IPS DF 19.7 (cell line): ENCODE measurements at places on chromosomes 2 and 18.

GRCh38 chr18:75106746-75107145 lies 102.2 kb downstream of the PTGR3 start:
- no peak for DNase-seq

- DNase-seq = no peak
Measured at GRCh38 chr2:54572262-54572635, 116.1 kb downstream of the SPTBN1 start.

DNA sequence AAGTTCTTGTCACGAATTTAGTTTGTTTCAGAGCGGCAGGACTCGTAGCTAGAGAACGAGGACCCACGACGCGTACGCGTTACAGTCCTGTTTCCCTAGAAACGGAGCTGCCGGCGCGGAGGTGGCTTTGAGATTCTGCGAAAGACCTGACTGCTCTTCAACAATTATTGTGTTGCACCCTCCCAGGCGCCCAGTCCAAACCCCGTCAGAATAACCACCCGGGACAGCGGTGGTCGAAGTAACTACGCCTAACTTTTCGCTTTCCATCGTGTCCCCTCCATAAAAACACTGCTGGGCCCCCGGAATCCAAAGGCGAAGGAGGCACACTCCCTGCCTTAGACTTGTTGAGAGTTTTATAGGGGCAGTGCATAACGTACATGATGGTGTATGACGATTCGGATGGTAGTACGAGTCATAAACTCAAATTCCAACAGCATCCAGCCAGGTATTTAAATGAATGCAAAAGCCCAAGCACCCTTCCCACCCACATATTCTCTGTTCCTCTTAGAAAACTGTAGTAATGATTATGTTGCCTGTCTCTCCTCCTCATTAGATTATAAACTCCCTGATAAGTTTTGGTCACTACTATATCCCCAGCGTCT lies 651 bp upstream of the STAM2 start:
- peak; percentile 60 for DNase-seq

DNA sequence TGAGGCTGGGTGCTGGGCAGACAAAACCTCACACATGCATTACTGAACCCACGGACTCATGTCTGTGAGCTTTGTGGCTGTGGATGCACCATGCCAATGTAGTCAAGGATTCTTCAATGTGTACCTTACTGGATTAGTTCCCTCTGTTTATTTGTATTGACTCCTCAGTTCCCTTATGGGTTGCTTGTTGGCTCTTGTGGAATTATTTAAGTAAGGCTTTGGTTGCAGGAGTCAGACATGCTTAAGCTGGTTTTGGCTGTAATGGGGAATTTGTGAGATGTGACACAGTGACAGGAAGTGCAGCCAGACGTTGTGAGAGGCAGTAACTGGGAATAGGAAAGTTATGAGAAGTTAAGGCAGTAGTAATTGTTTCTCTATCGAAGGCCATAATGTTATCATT lies 13.6 kb upstream of the IL1RN start:
- DNase-seq = no peak

DNA sequence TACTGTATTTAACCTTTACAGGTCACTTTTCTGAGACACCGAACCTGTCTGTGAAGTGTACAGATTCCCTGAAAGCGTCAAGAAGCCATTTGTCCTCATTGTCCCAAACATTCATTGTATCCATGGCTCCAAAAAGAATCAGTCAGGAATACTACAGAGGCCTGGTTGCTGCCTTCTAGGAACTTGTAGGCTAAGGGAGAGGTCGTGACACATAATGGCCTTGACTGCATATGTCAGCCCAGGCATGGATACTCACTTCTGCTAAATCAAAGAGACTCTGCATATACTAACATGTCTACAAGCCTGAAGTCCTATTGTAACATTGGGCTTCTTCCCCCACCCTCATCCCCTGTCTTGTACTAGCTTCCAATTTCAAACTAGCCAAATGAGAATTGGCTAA lies 40.2 kb downstream of the ONECUT2 start:
- no peak for DNase-seq

DNA sequence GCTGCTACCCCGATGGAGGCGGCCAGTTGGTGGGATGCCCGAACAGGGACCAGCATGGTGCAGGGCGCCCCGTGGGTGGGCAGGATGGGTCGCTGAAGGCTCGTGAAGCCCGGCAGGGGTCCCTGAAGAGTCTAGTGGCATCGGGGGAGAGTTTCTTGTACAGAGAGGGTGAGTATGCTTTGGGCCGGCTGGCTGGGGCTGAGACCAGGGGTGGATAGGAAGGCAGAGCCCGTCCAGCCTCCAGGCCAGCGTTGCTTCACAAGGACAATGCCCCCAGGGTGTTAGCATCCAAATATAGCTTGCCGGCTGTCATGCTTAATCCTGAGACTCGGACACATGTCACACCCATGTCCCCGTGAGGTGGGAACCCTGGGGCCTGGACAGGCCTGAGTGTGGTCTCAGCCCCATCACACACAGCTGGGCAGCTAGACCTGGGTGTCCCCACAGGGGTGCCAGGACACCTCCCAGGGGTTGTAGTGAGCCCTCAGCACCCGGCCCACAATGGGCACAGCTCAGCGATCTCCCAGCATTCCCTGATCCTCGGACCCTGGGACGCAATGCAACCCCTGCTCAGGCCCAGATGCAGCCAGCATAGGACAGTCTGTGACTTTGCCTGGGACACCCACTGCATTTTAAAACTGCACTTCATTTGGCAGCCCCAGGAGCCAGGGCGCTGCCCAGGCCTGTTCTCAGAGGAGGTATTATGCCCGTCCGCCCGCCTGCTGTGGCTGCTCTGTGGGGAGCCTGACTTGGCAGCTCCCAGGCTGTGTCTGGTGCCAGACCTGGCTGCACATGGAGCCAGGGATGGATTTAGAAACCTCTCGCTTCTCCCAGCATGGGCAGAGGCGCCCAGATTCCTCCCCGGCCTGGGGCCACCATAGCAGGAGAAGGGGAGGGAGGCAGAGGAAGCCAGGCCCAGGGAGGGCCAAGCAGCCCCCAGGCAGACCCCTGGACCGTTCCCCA lies 36.4 kb downstream of the RAMP1 start:
- DNase-seq = no peak

GRCh38 chr2:128599700-128600099 lies 281.0 kb upstream of the HS6ST1 start:
- DNase-seq = no peak

- DNase-seq = no peak
Measured at GRCh38 chr18:5840547-5840946, 54.8 kb downstream of the TMEM200C start.

- no peak for DNase-seq
Measured at GRCh38 chr2:237725661-237726060, 72.9 kb upstream of the RBM44 start.

- DNase-seq = no peak
Measured at GRCh38 chr2:53498210-53498609, 269.4 kb upstream of the CHAC2 start.

GRCh38 chr2:134774786-134775641 lies 56.2 kb upstream of the TMEM163 start:
- DNase-seq = no peak
